ENCODE measurements at places on chromosomes 12 and 14.

- DNase-seq: no peak
These were observed 41.8 kb upstream of the HIF1A start for GRCh38 chr14:61653507-61653906.

GRCh38 chr14:71690478-71690877, 241.8 kb upstream of the RGS6 start:
- no peak for DNase-seq

DNA sequence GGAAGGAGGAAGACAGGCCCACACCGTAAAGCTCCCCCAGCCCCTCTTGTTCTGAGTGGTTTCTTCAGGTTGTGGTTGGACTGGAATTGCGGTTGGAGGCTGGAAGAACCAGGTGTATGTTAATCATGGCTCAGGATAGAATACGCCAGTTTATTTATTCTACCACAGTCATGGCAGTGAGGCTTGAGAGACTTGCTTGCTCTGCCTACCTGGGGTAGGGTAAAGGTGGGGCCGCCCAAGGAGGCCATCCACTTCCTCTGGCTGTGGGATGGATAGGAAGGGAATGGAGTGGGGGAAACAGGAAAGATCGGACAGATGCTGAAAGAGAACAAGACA, 8.1 kb downstream of the SHMT2 start:
- DNase-seq: no peak

DNA sequence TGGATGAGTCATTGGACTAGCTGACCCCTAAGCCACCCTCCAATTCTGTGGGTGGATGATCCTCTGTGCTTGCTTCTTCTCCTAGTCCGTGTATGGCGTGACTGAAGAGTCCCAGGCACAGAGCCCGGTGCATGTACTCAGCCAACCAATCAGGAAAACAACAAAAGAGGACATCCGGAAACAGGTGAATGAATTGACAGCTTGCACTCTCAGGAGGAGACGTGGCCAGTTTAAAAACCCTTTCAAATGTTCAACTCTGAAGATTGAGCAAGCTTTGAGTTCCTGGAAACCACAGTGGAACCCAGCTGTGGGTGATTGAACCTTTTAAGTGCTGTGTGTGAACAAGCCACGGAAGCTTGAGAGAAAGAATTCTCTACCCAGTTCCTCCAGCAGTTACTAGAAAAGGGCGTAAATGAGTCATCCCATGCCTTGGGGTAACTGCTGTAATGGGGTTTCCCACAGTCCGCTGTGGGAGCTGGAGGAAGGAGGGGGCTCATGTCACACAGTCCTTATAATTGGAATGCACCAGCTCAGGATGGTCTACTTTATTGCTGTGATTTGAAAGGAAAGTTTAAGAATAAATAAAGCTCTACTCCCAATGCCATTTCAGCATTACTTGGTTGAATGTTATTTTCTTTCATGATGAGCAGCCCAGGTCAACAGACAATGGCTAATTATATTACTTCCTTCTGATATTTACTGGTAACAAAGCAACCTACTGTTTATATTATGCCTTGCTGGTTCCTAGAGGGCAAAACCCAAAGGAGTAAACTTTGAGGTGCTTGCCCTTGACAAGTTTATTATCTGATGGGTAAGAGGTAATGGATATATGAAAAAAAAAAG, 417.0 kb downstream of the DPF3 start:
- DNase-seq: peak; percentile 79
